ENCODE measurements at places on chromosomes 16 and 17.
A peak's percentile ranks its signal among the peaks of the same experiment; 100 is the strongest.

GRCh38 chr16:54140057-54140787, 146.4 kb downstream of the IRX3 start:
- DNase-seq, result no peak

DNA sequence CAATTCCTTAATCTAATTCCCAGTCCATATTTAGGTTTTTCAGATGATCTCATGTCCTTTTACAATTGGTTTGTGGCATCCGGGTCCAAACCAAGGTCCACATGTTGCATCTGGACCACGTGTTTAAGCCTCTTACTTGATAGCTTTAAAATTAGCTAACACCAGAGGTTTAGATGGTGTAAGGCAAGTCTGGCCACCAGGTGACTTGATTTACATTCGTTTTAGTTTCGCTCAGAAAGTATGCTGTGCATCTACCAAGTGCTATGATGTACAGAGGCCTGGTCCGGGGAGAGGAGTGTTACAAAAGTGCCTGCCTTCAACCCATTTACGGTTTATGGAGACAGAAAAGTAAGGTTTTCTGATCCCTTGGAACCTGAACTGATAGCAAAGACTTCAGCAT, 878 bp upstream of the DNAJA2 start:
- DNase-seq, result no peak

- DNase-seq, result no peak
Observed at GRCh38 chr17:70947636-70948565, 778.6 kb downstream of the KCNJ2 start.

- DNase-seq, result peak; percentile 51
Observed at GRCh38 chr17:47205419-47205963, 3.7 kb upstream of the MYL4 start.

DNA sequence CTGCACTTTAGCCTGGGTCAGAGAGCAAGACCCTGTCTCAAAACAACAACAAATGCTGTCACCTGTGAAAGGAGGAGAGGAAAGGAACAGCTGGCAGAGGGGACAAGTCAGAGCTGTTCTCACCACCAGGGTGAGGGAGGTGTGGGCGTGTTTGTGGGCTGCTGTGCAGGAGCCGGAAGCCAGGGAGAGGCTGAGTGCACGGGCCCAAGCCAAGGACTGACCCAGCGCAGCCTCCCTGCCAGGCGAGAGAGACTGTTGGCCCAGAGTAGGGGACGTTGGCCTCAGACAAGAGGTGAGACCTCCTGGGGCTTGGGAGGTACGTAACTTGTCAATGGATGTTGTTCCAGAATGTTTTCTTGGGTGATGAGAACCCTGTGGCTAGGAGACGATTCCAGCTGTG, 10.7 kb downstream of the SPNS2 start:
- no peak for DNase-seq

DNA sequence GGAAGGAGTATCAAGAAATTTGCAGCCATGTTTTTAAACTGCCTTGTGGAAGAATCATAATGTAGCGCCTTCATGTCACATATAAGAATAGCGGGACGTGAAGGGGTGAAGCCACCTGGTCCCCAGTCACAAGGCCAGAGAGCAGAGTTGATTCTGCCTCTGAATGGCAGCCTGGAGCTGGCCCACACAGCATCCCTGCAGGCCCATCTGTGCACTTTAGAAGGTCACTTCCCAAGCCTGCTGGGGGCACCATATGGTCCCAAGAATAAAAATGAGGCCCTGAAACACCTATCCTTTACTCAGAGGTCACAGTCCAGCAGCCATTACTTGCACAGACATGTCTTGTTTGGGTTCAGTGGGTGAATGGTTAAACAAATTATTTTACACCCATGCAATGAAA, 15.0 kb downstream of the CD300E start:
- no peak for DNase-seq

- no peak for DNase-seq
Observed at GRCh38 chr16:2087748-2088631, 40.2 kb downstream of the TSC2 start.

- DNase-seq, result no peak
Observed at GRCh38 chr17:752620-753219, 656 bp upstream of the GEMIN4 start.

GRCh38 chr17:32551186-32551955, 64.6 kb downstream of the CDK5R1 start:
- no peak for DNase-seq

GRCh38 chr17:73592501-73592961, 51.7 kb downstream of the SDK2 start:
- DNase-seq, result no peak

- no peak for DNase-seq
Observed at GRCh38 chr17:1047177-1047878, 50.4 kb downstream of the TIMM22 start.

DNA sequence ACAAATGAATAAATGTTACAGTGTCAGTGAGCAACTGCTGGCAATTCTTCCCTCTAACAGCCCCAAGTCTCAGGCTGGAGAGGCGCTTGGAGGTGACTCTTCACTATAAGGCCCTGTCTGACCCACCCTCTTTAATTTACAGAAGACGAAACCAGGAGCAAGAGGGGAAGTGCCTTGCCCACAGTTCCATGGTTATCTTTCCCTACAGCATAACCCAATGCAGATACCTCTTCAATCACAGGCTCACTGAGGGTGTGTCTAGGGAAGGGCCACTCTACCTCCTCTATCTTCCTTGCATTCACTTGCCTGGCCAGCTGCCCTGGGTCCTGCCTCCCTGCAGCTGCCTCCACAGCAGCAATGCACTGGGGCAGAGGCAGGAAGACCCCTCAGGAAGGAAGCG, 9.6 kb upstream of the N4BP1 start:
- DNase-seq, result no peak

DNA sequence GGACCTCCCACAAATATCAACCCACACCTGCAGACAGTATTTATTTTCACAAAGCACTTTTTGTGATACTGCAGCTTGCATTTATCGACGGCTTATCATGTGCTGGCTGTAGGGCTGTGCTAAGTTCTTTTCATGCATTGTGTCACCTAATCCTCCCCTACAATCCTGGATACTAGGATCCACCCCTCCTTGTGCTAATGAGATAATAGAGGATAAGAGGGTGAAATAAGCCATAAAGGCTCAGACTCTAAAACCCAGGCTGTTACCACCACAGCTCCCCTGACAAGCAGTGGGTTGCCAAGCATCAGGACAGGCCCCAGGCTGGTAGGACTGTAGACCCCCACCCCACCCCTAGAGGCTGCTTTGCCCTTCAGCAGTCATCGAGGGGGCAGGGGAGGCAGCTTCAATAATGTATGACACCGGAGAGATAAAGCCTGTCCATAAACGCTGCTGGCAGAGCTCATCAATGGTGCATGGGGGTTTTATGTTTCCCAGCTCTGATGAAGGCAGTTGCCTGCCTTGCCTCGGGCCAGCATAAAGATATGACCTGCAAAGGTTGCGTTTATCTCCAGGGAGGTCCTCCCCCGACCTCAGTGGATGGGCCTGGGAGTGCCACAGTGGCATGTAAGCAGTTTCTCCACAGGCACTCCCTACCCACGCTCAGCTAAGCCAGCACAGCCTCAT, 73.9 kb upstream of the C16orf82 start:
- no peak for DNase-seq

- no peak for DNase-seq
Observed at GRCh38 chr16:71303938-71304337, 14.7 kb upstream of the CMTR2 start.

DNA sequence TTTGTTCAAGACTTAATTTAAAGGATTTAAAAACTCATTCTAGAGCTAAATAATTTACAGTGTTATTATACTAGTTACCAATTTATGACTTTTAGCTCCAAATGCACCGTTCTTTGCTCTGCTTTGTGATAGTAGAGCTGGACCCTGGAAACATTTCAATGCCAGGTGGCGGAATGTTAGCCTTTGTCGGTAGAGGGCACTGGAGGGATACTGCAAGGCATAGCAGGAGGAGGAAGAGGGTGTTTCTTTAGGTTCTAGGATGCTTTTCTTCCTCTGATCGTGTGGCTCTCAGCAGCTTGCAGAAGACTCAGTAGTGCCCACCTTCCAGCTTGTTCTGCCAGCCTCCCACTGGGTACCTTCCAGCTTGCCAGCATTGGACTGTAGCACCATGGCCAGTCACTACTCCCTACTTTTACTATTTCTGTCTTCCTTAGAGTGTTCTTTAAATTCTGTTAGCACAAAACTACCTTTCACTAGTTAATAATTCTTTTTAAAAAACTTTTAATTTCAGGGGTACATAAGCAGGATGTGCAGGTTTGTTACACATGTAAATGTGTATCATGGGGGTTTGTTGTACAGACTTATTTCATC, 325.3 kb downstream of the UTP18 start:
- no peak for DNase-seq

DNA sequence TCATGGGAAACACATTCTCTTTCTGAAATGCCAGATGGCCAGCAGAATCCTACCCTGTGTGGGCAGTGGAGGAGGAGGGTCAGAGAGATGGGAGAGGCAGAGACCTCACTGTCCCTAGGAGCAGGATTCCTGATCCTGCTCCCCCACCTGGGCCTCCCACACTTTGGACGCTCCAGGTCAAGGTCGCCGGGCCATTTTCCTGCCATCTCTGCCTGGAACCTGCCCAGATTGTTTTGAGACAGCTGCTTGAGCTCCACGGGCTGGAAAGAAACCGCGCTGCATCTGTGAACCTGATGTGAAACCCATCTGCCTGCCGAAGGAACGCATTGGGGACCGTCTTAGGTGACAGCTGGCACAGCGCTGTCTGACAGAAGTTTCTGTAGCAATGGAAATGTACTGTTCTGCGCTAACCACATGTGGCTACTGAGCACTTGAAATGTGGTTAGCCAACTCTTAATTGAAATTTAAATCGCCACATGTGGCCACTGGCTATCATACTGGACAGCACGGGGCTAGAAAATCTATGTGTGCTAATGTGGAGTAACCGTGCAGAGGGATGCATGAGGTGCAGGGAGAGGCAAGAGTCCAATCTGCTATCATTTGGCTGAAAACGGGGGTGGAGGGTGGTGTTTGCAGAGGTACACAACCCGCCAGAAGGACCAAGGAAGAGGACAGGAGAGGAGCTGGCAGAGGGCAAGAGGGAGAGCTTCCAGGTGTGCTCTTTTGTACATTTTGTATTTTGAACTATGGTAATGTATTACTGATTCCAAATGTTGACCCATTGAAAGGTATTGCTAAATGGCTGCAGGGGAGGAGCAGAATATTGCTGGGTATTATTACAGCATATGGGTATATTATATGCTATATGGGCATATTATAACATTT, 15.4 kb upstream of the NUBP1 start:
- no peak for DNase-seq

- no peak for DNase-seq
Observed at GRCh38 chr17:4895121-4895520, 4.2 kb upstream of the C17orf107 start.

DNA sequence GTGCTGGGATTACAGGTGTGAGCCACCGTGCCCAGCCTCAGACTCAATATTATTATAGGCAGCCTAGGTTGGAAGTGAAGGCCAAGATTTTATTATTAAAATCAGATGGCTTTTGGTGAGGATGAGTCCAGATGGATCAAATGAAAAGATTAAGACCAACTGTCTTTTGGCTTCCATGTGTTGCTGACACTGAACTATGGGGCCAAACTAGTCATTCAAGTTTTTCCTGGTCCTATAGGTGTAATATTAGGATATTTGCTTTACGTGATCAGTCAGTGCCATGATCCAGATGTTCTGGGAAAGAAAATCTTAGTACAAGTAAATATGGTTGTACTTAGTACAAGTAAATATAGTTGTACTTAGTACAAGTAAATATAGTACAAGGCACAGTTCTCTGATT, 140.6 kb downstream of the MAP2K6 start:
- no peak for DNase-seq

- no peak for DNase-seq
Observed at GRCh38 chr17:82170412-82170961, 42.2 kb downstream of the CCDC57 start.

DNA sequence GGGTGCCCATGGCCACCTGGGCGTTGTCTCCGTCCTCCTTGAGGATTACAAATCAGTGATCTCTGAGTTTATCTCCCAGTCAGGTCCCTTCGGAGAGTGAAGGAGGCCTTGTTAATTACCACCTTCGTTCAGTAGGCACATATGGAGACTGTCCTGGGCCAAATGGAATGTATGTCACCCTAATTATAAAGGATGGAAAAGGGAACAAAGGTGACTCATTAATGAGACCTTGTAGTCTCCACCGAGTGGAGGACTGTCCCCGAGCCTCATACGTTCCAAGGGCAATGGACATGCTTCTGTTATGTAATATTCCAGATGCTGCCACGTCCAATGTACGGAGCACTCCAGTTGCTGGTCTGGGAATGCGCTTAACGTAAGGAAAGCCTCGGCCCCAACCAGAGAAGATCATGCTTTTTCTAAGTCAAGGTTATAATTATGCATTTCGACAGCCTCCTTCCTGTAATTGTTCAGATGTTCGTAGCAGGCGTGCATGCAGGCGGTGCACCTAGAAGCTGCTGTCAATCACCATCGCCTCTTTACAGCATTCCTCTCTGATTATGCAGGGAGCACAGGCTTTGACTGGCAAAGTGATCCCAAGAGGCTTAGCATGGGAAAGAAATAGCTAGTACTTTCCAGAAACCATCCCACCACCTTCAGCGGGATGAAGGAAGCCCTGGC, 22.4 kb upstream of the SEC14L1 start:
- DNase-seq, result no peak

GRCh38 chr16:89744813-89745212, 23.5 kb downstream of the ZNF276 start:
- DNase-seq, result no peak

DNA sequence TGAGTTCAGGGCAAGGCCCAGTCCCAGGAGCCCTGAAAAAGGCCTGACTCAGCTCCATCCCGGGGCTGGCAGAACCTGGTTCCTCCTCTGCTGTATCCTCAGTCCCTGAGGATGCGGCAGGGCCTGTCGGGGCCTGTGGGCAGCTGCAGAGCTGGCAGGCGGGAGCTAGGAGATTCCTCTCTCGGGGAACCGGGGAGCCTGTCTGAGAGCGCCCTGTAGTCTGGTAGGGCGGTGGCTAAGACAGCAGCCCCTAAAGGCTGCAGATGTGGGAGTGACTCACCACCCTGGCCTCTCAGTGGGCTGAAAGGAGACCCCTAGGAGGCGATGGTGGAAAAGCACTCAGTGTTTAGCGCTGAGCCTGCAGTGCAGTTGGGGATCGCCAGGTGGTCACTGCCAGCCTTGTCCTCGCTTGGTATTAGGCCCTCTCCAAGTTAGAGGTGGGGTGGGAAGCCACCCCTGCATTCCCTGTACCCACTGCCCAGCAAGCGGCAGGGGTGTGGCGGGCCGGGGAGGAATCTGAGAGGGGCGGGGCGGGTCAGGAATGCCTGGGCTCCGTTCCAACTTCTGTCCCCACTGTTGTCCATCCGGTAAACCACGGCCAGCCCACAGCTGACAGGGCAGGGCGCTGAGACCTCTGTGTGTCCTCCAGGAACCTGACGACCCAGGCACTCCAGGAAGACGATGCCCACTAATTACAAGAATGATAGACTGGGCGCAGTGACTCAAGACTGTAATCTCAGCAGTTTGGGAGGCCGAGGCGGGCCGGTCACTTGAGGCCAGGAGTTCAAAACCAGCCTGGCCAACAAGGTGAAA, 29.5 kb upstream of the CDH1 start:
- DNase-seq, result no peak

GRCh38 chr16:81105946-81106345, 9.8 kb upstream of the GCSH start:
- no peak for DNase-seq

GRCh38 chr17:57944908-57945307, 10.3 kb downstream of the CUEDC1 start:
- no peak for DNase-seq

- no peak for DNase-seq
Observed at GRCh38 chr17:4980644-4981216, 6.7 kb downstream of the CAMTA2 start.

- no peak for DNase-seq
Observed at GRCh38 chr16:11301645-11302501, 20.7 kb upstream of the PRM1 start.

GRCh38 chr17:44006272-44006597, 1.8 kb downstream of the NAGS start:
- no peak for DNase-seq

Data from T-helper 9 cell (primary cell).